Vein endothelial cell (primary cell): ENCODE measurements at places on chromosomes 7 and 10. TPM values are rescaled to one million over a fixed set of nuclear protein-coding genes. Genes with fewer than 3 reads are reported as not detected.

Gene UPK3BL2
- total RNA-seq: 2.5 and 2.9 TPM in 2 replicates

Gene PON1
- total RNA-seq: not detected in 2 replicates

Gene NYAP1
- 4.0 and 4.6 TPM in 2 replicates for total RNA-seq

Gene KNDC1
- total RNA-seq: not detected in 2 replicates

Gene TAS2R4
- total RNA-seq: 0.98 and 1.9 TPM in 2 replicates

Gene CNNM1
- total RNA-seq: under 0.01 and 0.10 TPM in 2 replicates

Gene ERVW-1
- not detected in 2 replicates for total RNA-seq

Gene CALHM2
- total RNA-seq: 19.9 and 34.0 TPM in 2 replicates

Gene MEIG1
- not detected in 2 replicates for total RNA-seq
